AG10803 (cell line): ENCODE measurements at places on chromosomes 12 and 14.
A peak's percentile ranks its signal among the peaks of the same experiment; 100 is the strongest.

DNA sequence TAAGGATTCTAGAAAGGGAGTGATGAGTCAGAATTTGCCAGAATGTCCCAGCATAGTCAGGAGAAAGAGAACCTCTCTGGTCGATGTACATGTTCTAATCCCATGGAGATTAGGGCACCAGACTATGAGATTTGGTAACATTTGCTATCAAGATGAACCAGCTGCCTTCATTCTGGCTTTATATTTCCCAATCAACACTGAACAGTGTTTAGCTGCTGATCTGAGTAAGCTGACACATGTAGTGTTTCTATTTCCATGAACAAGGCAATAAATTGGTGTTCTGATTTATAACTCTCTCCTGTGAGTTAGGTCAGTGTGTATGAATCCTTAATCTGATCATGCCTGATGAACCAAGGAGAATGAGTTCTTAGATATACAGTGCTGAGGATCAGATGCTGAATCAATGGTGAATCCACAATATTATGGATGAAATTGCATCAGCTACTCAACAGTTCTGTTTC, 158.0 kb upstream of the AMIGO2 start:
- peak; percentile 63 for DNase-seq

GRCh38 chr14:22715186-22715812, 51.2 kb upstream of the OXA1L start:
- no peak for DNase-seq

DNA sequence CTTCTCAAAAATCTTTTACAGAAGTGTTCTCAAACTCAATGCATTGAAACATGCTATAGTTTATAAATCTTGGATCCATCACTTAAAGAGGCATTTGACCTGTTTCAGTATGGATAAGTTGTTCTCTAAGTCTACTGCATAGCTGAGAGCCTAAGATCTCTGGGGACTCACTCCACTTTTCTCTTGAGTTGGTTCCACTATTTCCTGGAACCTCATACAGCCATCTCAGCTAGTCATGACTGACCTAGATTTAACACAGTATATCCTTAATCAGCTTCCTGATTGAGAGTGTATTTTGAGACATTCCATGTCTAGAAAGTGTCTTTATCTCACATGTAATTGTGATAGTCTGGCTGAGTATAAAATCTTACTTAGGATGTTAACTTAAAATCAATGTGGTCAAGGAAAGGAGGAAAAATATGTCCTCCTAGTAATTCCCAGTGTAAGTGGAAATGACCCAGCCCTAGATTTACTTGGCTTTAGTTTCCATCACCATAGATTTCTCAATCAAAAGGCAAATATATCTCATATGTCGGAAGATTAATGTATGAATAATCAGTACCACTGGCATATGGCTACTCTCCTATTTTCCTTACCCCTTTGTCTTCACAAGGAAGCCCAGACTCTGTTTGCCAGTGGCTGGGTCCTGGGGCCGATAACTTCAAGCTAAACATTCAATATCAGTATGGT, 61.9 kb downstream of the KICS2 start:
- DNase-seq, result peak; percentile 46

GRCh38 chr12:28114488-28114887, 75.8 kb upstream of the CCDC91 start:
- DNase-seq, result peak; percentile 14

- peak; percentile 41 for DNase-seq
These were observed 8.4 kb upstream of the PGF start for GRCh38 chr14:74963705-74964271.

- DNase-seq, result peak; percentile 31
These were observed 4.2 kb downstream of the TGFB3 start for GRCh38 chr14:75977582-75977943.

- DNase-seq, result no peak
These were observed 353.6 kb upstream of the SFSWAP start for GRCh38 chr12:131357185-131357747.

- no peak for DNase-seq
These were observed 130.8 kb upstream of the TRHDE start for GRCh38 chr12:72141381-72141780.

GRCh38 chr14:55085060-55085660, 33.7 kb downstream of the MAPK1IP1L start:
- no peak for DNase-seq

DNA sequence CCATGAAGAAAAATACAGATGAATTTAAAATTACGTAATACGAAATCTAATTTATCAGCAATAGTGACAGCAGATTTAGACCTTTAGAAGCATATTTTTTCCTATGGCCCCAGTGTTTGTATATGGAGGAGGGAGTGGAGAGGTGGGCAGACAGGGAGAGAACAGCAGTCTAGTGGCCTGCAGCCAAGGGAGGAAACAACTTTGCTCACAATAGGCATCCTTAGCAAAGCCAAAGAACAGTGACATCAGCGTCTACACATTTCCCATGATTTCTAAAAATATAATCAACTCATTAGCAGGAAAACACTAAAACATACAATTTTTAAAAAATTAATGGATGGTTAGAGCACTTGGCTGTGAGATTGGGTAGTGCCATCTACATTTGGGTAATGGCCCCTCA, 622.6 kb upstream of the ATP2B1 start:
- no peak for DNase-seq

DNA sequence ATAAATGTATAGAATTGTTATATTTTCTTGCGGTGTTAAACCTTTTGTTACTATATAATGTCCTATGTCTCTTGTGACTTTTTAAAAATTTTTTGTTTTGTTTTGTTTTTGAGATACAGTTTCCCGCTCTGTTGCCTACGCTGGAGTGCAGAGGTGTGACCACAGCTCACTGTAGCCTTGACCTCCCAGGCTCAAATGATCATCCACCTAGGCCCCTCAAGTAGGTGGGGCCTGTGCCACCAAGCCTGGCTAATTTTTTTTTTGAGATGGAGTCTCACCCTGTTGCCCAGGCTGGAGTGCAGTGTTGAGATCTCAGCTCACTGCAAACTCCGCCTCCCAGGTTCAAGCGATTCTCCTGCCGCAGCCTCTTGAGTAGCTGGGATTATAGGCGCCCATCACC, 26.5 kb upstream of the RCOR1 start:
- DNase-seq, result no peak

DNA sequence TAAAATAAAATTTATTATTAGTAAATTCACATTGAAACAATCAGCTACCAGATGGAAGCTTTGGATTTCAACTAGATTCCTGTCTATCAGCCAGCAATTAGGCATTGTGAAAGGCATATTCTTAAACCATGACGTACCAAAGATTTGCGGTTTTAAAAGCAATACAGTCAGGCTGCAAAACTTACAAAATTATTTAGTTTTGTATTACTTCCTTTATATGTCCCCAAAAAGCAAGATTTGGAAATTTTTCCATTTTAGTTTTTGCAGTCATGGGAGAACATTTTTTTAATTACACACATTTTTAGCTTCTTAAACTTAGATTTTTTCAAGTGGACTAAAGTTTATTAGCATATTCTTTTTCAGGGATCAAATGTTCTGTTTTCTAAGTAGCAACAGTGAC, 225.0 kb upstream of the KITLG start:
- peak; percentile 92 for DNase-seq

GRCh38 chr14:22579236-22579635, 9.8 kb downstream of the DAD1 start:
- DNase-seq, result no peak

GRCh38 chr12:57044468-57044867, 5.5 kb downstream of the MYO1A start:
- DNase-seq, result no peak

DNA sequence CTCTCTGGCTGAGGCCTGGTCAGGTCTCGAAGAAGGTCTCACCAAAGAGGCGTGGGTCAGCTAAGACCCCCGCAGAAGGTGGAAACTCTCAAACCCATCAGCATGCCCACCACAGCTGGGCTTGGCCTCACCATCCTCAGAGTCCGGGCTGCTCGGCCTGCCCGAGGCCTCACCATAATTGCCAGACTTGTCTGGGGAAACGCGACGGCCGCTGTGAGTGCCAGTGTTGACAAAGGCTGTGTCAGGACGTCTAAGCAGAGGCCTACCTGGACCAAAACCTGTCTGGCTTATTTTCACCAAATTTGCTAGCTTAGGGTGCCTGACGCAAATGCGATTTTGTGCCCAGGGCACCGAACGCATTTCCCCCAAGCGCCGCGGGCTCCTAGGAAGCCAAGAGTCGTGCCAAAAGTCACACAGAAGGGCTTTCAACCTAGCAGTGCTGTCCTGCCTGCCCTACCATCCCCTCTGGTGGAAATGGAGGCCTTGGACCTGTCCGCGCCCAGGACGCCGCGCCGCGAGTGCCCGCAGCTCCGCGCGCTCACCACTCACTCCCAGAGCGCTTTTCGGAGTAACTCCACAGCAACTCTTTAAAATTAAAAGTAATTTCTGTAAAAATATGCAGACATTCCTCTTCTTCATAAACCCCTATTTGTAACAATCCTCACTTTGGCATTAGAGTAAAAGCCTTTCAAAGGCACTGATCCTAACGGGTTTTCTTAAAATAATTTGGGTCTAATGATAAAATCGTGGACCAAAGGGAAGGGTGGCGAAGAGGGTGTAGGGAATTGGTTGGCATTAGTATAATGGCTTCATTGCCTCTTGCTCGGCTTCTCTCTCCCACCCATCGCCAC, 1.2 kb upstream of the ALX1 start:
- DNase-seq, result no peak

DNA sequence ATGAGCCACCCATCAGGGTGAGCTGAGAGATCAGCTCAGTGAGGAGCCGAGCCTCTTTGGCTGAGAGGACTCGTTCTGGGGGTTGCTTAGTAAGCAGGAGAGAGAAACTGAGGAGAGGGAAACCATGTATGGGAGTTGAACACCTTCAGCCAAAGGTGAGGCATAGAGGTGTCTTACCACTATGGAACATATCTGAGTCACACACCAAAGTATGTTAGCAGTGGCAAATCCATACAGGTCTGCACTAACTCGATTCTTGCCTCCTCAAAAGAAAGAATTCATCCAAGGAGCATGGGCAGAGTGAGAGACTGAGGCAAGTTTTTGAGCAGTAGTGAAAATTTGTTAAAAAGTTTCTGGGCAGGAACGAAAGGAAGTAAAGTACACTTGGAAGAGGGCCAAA, 46.7 kb upstream of the RNU6-8 start:
- no peak for DNase-seq

- DNase-seq, result no peak
These were observed 144.4 kb upstream of the PWP1 start for GRCh38 chr12:107541001-107541705.

DNA sequence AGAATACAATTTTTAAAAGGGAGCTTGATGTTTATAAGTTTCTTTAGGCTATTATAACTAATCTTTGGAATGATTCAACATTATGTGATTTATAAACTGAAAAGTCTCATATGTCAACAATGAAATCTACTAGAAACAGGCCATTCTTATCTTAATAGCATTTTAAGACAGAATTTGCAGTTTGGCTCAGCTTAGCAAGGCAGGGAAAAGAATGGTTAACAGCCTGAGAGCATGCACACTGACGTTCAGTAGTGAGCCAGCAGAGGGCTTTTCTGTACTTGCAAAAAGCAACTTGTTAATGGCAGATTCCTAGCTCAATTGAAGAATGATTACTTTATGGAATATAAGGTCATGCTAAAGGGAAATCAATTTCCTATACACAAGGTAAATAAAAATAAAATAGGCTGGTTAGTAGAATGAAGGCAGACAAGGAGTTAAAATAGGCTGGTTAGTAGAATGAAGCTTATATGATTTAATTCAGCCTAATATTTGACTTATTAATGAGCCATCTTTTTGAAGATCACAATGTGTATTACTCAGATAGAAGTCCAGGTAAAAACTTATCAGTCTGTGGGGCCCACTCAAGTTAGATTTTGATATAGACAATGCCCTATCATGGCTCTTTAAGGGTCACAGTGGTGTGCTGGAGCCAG, 95.9 kb downstream of the OTOGL start:
- DNase-seq, result peak; percentile 74

- DNase-seq, result no peak
These were observed 77.5 kb upstream of the EEA1 start for GRCh38 chr12:93006471-93007208.
